Calu3 (cell line): ENCODE measurements at places on chromosomes 16 and 17.

GRCh38 chr16:55444754-55445485, 34.1 kb upstream of the MMP2 start:
- H3K4me1 ChIP-seq, result no peaks in the 10 kb centered on the region
- no peak overlapping the region for H3K4me3 ChIP-seq
- DNase-seq, result no peak
- H3K36me3 ChIP-seq, result no peaks in the 10 kb centered on the region

GRCh38 chr16:29849505-29849904, 13.5 kb downstream of the CDIPT start:
- no peaks in the 10 kb centered on the region for H3K4me1 ChIP-seq
- H3K4me3 ChIP-seq, result no peak overlapping the region
- no peaks in the 10 kb centered on the region for H3K27me3 ChIP-seq
- peaks cover 57% of the 10 kb centered on the region for H3K36me3 ChIP-seq
- H3K27ac ChIP-seq, result no peak overlapping the region
- no peak for DNase-seq

GRCh38 chr16:70679671-70680494, 6.0 kb downstream of the MTSS2 start:
- no peaks in the 10 kb centered on the region for H3K4me1 ChIP-seq
- H3K4me3 ChIP-seq, result no peak overlapping the region
- no peak overlapping the region for H3K27ac ChIP-seq
- DNase-seq, result no peak
- peaks cover 29% of the 10 kb centered on the region for H3K36me3 ChIP-seq

DNA sequence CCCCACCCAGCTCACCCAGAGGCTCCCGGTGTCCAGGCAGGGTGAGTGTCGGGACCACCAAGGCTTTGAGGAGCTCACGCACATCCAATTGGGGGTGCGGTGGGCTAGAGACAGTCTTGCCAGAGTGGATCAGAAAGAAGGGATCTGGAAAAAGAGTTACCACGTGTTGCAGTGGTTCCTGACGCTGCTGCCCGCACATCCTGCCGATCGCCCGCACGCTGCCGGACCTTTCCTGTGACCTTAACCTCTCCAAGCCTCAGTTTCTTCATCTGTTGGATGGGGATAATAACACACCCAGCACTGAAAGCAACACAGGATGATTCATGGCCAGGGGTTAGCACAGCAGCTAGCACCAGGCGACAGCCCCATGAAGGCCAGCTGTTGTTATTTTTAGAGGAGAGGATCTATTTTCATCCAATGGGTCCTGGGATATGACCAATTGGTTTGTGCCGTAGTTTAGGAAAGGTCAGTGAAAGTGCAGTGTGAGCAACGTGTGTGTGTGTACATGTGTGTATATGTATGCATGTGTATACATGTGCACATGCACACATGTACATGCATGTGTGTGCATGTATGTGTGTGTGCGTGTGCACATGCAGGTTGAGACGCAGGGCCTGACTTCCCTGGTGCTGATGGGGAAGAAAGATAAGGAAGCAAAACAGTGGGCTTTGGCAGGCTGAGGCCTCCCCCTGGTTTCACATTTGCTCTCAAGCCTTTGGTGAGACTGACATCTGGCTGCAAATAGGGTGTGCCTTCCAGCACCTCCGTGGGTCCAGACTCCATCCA, 2.5 kb downstream of the ITGAX start:
- no peak overlapping the region for H3K4me3 ChIP-seq
- no peaks in the 10 kb centered on the region for H3K36me3 ChIP-seq
- peaks cover 26% of the 10 kb centered on the region for H3K27me3 ChIP-seq
- H3K4me1 ChIP-seq, result peaks cover 16% of the 10 kb centered on the region

GRCh38 chr17:74520790-74521480, 10.3 kb downstream of the CD300LB start:
- no peak overlapping the region for H3K4me3 ChIP-seq
- no peak for DNase-seq
- H3K27me3 ChIP-seq, result peaks cover 87% of the 10 kb centered on the region
